Ammon's horn (tissue), 1 donor: ENCODE measurements at places on chromosomes 2 and 18.

DNA sequence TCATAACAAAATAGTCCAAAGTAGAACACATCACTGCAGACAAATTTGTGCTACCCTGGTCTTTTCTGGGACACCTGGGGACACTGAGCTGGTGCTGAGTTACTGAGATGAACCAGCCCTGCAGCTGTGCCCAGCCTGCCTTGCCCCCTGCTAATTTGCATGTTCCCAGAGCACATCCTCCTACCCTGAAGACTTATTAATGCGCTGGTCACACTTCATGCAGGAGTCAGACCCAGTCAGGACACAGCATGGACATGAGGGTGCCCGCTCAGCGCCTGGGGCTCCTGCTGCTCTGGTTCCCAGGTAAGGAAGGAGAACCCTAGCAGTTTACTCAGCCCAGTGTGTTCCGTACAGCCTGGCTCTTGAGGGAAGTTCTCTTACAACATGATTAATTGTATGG is 1518.3 kb downstream of the RPIA start:
- DNase-seq: no peak

- peak; percentile 72 for DNase-seq
These were observed 57.5 kb upstream of the AGPS start for GRCh38 chr2:177334940-177335543.

DNA sequence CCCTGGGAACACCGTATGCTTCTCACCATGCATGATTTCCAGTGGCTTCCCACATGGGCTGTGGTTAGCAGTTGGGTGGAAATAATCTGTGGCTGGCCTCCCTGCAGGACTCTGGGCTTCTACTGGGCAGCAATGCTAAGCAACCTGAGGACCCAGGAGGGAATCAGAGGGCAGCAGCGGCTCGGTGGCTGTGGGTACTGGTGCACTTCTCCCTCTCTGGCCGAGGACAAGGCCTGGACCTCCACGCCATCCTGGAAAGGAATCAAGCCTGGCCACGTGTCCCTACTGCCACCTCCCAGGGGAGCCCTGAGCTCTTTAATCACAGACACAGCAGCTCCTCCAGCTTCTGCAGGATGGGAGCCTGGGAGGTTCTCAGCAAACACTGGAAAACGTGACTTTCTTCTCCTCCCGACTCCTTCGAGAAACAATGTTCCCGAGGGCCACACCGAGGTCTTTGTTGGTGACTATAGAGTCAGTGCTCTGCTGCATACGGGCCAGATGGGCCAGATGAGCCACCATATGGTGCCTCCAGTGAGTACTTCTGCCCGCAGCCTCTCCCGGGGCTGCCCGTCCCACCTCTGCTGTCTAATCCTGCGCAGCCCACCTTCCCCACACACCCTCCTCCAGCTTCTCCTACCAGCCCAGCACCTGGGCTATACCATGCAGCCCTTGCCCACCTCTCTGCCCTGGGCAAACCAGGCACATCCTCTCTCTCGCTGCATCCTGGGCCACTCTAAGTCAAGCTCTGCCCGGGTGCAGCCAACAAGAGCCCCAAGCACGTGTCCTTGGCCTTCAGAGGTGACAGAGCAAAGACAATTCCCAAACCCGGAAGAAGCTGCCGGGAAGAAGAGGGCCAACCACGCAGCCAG is 42.8 kb upstream of the OTOS start:
- DNase-seq: no peak

- DNase-seq: no peak
These were observed 307.3 kb downstream of the TDRD15 start for GRCh38 chr2:21431078-21431477.

DNA sequence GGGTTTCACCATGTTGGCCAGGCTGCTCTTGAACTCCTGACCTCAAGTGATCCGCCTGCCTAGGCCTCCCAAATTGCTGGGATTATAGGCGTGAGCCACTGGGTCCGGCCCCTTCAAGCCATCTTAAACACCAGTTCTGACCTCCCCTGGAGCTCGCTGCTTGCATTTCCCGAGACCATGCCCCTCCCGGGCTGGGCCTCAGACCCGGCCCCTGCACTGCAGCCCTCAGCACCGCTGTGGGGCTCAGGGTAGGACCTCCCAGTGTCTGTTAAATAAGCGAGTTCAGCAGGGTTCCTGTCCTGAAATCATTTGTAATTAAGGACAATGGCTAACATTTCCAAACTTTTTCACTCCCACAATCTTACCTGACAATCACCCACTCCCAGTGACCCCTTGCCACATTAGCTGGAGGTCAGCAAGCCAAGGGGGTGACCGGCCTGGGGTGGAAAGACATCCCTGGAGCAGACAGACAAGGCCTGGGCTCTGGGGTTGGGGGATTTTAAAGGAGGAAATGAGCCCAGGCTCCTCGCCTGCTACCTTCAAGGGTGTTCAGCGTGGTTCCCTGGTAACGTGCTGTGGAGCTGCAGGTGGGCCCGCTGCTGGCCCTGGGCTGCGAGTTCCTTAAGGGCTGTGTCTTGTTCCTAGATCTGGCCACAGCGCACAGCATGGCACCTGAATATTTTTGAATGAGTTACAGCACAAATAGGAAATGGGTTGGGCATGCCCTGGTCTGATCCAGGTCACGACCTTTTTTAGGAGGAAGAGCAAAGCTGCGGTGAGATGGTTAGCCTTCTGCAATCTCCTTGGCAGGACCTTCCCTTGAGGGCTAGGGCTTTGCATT is 15.1 kb downstream of the CYS1 start:
- no peak for DNase-seq

DNA sequence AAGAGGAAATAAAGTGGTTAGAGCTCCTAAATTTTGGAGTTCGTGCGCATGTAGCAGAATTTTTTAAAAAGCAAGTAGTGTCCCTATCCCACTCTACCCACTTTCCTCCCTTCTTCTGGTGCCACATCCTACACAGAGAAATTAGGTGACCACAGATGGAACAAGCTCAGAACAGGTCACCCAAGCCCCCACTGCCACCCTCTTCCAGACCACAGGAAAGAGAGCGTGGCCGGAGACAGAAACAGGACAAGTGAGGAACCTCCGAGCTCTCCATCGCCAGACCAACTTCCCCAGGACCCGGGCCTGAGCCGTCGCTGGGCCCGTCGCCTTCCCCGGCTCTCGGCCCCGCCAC is 433 bp downstream of the NPC1 start:
- DNase-seq: no peak

GRCh38 chr2:156110890-156111289 is 221.6 kb downstream of the NR4A2 start:
- no peak for DNase-seq

- DNase-seq: no peak
These were observed 511.1 kb upstream of the ID2 start for GRCh38 chr2:8170552-8171327.

DNA sequence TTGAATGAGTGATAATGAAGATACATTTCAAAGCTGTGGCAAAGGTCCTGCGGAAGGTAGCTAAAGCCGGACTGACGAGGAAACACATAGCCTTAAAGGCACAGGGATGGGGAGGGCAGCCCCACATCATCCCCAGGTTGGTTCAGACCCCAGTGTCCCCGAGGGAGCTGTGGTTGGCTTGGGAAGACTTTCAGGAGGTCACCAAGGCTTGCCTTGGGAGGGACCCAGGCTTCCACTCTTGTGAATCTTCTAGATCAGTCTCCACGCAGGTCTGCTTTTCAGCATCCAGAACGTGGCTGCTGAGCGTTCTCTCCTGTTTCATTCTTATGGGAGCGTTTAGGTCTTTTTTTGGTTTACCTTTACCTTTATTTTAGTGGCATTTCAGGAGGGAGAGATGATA is 16.8 kb downstream of the KIF1A start:
- no peak for DNase-seq
